Stimulated activated CD4-positive, alpha-beta T cell treated with anti-CD3 and anti-CD28 coated beads, Interleukin-1b, Interleukin-23, amount 100 ng/mL, for 1 hour (primary cell): ENCODE measurements at places on chromosomes 1 and 21.

DNA sequence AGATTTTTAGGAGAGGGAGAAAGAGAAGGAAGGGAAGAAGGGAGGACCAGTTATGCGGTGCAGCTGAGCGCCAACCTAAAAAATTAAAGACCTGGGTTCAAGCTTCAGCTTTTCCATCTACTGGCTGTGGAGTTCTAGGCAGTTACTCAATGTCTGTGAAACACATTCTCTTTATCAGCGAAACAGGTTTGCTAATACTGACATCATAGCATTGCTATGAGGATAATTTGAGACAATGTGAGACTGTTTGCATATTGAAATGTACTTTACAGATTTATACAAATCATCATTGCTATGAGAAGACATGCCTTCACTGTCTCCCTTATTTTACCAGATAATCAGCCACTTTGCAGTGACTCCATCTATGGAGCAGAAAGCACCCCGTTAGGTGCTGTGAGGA lies 222.9 kb upstream of the SGIP1 start:
- no peak for DNase-seq

DNA sequence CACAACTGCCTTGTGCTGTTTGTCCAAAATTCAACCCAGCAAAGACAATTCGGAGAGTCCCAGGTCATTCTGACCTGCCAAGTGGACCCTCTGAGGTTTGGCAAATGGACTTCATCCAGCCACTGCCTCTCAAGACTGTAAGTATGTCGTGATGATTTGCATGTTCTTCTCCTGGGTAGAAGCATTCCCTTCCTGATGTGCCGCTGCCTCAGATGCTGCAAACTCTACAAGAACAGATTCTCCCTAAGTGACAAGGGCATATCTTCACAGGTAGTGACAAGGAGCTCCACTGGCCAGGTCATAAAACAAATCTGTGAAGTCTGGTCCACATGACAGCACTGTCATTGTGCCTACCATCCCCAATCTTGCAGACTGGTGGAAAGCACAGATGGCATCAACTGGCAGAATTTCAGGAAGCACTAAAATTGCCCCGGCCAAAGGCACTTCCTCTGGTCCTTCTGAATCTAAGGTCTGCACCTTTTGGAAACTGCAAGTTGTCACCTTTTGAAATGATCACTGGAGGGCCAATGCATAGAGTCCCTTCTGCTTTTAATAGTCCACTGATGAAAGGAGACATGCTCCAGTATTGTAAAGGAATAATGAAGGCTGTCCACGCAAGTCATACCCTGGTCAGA lies 27.4 kb downstream of the POFUT2 start:
- no peak for DNase-seq

DNA sequence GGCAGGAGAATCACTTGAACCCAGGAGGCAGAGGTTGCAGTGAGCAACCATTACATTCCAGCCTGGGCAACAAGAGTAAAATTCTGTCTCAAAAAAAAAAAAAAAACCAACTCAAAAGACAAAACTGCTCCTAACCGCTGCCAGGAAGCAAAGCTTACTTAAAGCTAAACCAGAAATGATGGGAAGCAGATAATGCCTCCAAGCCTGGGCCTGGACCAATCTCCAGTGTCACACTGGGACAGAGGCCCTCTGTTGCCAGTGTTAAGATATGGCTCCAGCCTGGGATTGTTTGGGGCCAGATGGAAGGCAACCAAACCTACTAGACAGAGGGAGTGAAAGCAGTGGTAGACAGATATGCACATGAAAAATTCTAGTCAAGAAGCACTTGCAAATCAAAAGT lies 36.9 kb downstream of the NSL1 start:
- DNase-seq, result no peak

- DNase-seq, result no peak
Observed at GRCh38 chr1:199163670-199164069, 524.8 kb downstream of the PTPRC start.

DNA sequence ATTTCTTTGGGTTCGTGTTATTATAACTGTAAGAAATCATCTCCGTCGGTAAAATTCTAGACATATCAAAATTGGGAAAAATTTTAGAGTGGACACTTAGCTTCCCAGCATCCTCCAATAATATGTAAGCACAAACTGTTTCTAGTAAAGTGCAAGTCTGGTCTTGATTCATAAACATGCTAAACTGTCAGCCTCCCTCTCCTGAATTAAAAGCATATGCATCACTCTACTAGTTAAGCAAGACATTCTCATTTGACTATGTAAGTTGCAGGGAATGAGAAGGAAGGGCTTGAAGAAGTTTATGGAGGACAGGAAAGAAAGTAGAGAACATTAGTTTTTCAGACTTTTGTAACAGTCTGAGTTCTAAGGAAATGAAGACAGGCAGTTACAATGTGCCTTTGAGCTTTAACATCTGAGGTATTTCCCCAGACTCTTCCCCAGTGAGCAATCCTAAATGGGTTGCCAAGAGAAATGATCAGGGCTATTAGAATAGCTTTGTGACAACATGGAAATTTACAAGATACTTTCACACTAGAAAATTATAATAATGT lies 90.0 kb downstream of the TYW3 start:
- no peak for DNase-seq

DNA sequence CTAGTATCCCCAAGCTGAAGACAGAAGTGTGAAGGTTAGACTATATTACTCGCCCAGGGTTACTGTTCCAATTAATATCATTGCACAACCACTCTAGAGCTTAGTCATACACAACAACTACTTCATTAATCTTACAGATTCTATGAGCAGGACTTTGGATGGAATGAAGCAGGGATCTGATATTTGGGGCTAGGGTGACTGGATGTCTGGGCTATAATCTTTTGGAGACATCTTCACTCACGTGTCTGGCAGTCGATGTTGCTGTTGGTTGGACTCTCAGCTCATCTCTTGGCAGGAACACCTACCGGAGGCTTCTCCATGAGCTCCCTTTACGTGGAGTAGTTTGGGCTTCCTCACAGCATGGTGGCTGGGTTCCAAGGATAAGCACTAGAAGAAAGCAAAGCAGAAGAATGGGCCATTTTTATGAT lies 519.2 kb upstream of the B3GALT2 start:
- no peak for DNase-seq

DNA sequence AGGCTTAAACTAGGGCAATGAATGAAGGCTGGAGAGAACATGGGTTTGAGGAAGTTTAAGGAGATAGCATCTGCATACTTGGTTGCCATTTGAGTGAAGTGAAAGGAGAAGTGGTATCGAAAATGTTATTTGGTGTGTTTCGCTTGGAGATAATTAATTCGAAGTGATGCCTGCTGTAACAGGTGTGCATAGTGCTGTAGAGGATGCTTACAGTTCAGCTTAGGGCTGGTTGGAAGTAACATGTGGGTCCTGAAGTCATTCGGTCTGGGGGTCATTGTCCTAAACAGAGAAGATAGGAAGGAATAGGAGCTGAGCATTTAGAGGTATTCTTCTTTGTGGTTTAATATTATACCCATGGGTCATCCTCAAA lies 301 bp upstream of the NUDT17 start:
- DNase-seq, result no peak

DNA sequence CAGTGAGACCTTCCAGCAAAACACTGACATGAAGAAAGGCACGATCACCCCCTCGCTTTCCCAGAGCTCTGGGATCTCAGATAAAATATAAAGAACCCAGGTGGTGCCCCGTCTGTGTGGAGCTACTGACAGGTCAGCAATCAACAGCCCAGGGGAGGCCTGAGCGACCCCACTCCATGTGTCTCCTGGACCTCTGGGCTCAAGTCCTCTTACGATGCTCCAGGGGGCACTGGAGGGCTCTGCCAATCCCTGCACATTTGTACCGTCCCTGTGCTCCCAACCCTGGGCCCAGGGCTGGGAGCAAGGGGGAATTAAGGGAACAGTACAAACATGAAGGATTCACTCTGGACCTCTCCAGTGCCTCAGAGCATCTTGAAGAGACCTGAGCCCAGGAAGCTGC lies 12.5 kb downstream of the S100A7A start:
- no peak for DNase-seq

DNA sequence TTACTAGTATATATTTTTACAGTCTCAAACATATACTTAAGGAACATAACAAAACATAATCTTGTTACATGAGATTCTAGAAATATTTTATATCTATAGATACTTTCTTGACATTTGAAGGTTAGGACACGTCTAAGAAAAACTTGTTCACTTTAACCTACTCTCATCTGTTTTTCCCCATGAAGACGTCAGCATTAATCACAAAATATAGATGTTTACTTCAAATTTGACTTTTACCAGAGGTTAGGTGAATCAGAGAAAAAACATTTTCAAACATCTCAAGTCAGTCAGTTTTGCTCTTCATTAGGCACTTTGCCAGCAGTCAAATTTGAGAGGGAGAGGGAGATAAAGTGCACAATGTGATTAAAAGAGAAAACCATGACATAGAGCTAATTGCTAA lies 47.7 kb downstream of the BRINP3 start:
- DNase-seq, result no peak

GRCh38 chr1:92443893-92444292 lies 42.8 kb downstream of the GFI1 start:
- DNase-seq, result no peak

GRCh38 chr1:3318329-3318728 lies 136.1 kb upstream of the ARHGEF16 start:
- DNase-seq, result no peak

GRCh38 chr1:188517139-188517538 lies 1688.4 kb downstream of the PLA2G4A start:
- DNase-seq, result no peak

GRCh38 chr1:164610538-164611222 lies 51.7 kb downstream of the PBX1 start:
- no peak for DNase-seq

DNA sequence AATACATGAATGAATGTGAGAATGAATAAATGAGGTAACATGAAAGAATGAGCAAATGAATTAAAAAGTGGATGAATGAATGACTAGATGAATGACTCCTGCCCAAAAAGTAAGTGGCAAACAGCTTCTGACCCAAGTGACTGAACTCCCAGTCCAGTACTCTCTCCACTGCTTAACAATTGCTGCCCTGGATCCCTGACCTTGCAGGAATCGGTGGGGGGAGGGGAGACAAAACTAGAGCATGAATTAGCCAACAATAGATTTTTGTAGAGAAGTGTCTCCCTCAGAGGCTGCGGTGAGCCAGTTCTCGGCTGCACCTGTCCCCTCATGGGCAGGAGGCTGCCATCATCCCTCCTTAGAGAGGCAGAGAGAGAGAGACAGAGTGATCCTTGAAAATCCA lies 5.9 kb upstream of the GRIK3 start:
- DNase-seq, result no peak

DNA sequence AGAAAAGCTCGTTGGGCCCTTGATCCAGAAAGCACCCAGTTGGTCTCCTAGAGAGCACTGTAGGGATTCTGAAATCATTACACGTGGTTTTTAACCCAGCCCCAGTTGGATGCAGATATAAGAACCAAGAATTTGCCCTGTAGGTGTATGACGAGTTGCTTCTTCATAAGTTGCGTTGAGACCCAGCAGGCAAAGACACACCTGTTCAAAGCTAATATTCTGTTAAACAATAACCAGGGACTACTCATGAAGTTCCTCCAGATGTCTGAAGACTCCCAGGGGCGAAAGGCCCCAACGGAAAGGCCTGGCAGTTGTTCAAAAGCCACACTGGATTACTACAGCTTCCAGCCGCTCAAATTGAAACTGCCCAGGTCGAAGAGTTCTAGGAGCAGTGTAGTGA lies 88.6 kb upstream of the HNRNPU start:
- DNase-seq, result no peak

GRCh38 chr1:104699433-104699832 lies 949.7 kb downstream of the AMY1C start:
- DNase-seq, result no peak

DNA sequence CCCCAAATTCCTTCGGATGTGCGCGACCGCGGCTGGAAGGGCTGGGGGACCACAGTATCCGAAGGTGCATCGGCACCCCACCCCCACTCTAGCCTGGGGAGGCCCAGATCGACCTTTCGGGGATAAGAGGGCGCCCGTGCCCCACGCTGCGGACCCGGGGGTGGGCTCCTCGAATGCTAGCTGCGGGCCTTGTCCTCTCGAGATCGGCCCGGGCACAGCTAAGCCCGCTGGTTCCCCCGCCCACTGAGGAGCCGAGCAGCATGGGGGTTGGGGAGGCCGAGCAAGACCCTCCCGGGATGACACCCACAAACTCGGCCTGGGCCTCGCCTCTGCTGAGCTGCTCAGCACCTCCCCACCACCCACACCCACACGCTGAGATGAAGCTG lies 653 bp upstream of the IFFO2 start:
- DNase-seq, result no peak

GRCh38 chr1:211910913-211911485 lies 80.4 kb upstream of the LPGAT1 start:
- no peak for DNase-seq

DNA sequence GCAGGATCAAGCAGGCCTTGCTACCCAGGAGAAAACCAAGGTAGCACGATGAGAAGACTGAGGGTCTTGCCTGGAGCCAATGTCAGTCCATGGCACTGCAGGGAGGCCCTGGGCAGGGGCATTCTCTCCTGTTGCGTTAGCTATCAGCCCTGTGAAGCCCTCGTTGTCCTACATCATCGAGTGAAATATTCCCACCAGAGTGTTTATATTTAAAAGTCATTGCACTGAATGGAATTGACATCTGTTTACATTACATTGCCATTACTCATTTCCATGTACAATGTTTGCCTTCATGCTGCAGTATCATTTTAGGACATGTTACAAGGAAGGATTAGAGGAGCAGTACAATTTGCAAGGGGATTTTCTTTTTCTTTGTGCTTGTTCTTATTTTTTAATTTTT lies 243.9 kb downstream of the KAZN start:
- DNase-seq, result no peak

DNA sequence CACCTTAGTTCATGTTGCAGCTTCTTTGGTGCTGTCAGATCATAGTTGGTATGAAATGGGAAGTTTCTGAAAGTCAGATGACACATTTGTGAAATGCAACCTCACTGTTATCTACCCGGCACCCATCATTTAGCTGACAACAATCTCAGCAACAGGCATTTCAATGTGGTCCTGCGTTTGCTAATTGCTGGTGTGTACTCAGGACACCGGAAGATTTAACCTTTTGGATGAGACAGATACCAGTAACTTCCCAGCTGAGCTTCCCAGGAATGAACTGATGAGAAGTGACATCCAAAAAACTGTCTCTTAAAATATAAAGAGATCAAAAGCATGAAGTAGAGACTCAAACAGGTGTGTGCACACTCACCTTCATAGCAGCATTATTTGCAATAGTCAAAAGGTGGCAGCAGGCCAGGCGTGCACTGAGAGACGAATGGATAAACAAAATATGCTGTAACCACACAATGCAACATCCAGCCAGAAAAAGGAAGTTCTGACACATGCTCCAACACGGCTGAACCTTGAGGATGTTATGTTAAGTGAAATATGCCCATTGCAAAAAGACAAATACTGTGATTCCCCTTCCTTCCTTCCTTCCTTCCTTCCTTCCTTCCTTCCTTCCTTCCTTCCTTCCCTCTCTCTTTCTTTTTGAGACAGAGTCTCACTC lies 7.9 kb upstream of the CLDN14 start:
- no peak for DNase-seq
